ENCODE measurements at places on chromosomes 11 and 22.

DNA sequence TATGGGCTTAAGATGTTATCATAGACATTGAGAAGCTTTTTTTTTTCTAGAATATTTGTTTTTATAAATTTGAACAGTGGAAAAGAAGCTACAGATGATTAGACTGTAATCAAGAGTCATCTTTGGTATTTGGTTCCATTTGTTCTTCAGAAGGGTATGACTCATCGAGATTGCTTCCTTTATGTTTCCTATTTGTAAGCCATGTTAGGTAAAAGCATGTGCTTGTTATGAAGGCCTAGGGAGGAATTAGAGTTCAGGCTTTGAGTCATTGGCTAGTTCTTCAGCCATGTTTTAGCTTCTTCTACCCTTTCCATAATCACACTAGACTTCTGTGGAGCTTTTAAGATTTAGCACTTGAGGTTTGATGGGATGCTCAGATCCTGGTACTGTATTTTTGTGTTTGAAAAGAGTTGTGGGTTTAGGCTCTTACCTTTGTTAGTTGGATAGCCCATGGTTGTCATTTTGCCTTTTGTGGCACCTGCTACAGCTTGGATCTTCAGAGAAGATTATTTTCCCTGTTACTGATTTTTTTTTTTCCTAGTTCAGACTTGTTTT, 44.3 kb downstream of the POLD3 start:
- peak; percentile 84 for DNase-seq

- peak; percentile 53 for DNase-seq
Observed at GRCh38 chr22:27851974-27852746, 50.6 kb upstream of the MN1 start.

DNA sequence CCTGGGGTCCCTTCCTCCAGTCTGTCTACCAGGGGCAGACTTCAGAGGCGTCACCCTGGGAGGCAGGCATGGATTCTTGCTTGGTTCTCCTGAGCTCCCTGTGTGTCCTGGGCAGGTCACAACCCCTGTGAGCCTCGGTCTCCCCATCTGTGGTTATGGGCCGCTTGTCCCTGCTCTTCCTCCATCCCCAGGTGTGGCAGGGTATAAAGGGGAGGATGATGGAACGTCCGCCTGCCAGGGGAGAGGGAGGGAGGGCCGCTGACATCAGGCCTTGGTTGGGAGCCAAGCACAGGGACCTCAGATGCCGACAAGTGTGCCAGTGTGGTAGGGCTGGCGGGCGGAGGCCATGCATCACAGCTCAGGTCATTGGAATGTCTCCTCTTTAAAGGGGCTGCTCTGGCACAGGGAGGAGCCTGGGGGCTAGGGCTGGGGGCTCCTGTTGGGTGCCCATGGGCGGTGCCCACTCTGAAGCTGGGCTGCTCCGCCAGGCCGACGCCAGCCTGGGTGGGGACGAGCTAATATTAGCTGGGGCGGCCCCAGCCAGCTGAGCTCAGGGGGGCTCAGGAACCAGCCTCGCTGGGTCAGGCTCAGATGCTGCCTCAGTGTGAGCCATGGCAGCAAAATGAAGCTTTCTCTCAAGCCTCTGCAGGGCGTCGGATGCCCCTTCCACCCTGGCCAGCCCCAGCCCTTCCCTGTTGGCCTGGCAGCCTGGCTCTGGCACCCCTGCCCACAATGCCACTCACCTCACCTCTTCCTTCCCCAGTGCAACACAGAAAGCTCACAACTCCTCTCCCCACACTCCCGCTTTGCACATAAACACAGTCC, 12.8 kb downstream of the KCNC1 start:
- DNase-seq = no peak

DNA sequence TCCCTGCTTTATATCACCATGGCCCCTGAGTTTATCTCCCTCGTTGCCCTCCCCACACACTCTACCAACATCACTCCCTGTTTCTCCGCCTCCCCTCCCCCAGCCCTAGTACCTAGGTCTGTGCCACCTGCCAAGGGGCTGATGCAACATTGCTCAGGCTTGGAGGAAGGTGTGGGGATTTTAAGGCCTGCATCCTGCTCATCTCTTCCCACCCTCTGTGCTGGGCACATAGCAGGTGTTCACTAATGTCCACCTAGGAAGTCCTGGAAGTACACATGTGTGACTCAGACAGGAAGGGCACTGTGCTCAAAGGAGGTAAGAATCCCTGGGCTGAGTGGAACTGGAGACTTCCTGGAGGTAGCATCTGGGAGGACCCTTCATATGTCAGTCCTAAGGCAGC, 37.0 kb downstream of the PDE2A start:
- no peak for DNase-seq

DNA sequence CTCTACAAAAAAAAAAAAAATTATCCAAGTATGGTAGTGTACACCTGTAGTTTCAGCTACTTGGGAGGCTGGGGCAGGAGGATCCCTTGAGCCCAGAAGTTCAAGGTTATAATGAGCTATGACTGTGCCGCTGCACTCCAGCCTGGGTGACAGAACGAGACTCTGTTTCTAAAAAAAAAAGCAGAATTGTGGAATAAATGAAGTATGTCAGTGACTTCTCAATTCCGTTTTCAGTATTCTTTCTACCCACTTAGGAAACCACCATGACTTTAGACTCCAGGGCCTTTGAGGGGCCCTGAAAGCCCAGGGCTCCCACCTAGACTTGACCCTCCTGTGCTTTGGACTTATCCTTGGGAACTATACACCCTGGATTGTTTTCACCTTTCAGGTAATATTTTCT, 6.5 kb upstream of the NUP160 start:
- no peak for DNase-seq

- DNase-seq = no peak
Observed at GRCh38 chr11:43035086-43035485, 276.7 kb upstream of the API5 start.

GRCh38 chr11:32358729-32359128, 76.6 kb downstream of the WT1 start:
- DNase-seq = no peak

DNA sequence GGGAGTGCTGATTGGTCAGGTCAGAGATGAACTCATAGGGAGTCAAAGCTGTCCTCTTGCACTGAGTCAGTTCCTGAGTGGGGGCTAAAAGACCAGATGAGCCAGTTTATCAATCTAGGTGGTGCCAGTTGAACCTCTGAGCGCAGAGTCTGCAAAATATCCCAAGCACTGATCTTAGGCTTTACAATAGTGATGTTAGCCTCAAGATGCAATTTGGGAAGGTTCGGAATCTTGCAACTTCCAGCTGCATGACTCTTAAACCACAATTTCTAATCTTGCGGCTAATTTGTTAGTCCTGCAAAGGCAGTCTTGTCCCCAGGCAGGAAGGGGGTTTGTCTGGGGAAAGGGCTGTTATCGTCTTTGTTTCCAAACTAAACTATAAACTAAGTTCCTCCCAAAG, 92.3 kb upstream of the PARVA start:
- DNase-seq = peak; percentile 99

GRCh38 chr11:118909619-118910308, 16.0 kb downstream of the BCL9L start:
- no peak for DNase-seq

DNA sequence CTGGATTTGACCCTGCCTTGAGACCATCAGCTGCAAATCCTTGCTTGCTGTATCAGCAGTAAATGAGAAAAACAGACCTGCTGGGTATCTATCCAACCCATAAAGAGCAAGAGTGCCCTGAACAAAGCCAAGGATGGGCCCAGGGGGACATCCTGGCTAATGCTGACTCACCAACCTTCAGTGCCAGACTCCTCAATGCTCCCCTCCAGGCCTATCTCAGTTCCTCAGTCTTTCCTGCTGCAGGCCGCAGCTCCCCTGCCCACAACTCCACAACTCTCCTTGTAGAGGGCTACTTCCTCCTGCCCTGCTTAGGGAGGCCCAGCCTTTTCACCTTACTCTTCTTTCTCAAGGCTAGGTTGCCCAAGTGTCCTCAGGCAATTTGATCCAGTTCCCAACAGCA, 2.6 kb downstream of the LAMTOR1 start:
- DNase-seq = no peak

Data from fibroblast of skin of abdomen (primary cell).